ENCODE measurements at places on chromosomes 4 and X.

DNA sequence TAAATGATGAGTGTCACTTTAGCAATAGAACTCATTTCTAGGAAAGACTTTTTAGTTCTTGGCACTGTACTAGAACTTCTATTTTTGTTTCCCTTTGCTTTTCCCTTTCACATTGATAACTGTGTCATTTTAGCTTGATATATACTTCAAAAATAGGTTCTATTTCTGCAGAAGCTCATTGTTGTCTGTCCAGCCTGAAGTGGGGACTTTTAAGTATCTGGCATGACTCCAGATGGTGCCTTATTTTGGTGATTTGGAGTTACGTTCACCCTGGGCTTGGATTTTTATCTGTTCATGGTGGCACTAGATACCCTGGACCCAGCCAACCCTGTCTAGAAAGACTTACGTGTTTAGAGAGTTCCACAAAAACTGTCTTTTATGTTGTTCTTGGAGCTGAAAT, 3.4 kb downstream of the ABHD18 start:
- DNase-seq: no peak

DNA sequence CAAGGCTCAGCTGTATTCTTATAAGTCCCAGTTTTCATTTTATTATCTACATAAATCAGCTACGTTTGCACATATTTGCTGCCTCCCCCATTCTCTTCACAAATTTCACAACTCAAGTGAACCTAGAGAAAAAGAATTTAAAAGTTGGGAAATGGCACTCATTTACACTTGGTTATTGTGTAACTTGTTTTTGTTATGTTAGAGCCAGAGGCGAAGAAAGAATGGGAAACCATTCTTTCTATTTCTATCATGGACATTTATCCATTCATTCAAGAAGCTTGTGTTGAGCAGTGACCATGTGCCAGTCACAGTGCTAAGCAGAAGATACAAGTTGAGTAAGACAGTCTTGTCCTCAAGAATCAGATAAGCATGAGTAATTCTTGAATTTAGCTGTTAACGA, 13.5 kb downstream of the LIAS start:
- no peak for DNase-seq

GRCh38 chrX:22542641-22543040, 269.9 kb downstream of the CBLL2 start:
- DNase-seq: no peak

- no peak for DNase-seq
Measured at GRCh38 chr4:14596437-14596836, 405.8 kb upstream of the CPEB2 start.

DNA sequence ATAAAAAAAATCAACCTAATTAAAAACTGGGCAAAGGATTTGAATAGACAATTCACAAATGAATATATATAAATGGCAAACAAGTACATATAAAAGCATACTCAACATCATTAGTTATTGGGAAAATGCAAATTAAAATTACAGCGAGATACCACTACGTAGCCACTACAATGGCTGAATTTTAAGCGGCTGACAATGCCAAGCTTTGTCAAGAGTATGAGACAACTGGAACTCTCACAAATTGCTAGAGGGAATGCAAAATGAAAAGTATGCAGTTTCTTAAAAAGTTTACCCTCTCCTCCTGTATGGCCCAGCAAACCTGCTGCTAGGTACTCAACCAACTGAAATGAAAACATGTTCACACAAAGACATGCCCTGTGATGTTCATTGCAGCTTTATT, 34.8 kb downstream of the ZFP42 start:
- no peak for DNase-seq
